Astrocyte (in vitro differentiated cells and primary cell): ENCODE measurements at places on chromosomes 11 and 22.

DNA sequence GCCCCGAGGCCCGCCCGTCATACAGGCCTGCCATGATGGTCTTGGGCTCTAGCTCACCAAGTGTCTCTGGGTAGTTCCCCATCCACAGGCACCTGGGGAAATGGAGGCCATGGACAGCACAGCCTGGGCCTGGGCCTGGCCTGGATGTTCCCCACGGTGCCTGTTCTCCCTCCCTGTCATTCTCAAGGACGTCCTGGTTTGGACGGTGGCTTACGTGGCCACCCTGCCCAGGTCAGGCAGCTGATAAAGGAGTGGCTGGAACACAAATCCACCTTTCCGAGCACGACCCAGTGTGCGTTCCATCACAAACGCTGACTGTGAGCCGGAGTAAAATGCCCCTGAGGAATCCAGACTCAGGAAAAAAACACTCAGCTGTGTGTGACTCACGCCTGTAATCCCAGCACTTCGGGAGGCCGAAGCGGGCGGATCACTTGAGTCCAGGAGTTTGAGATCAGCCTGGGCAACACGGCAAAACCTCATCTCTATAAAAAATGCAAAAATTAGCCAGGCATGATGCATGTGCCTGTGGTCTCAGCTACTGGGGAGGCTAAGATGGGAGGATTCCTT, 41.2 kb upstream of the TESMIN start:
- DNase-seq, result peak; percentile 42

GRCh38 chr11:15106201-15106965, 8.3 kb upstream of the INSC start:
- DNase-seq, result peak; percentile 82

GRCh38 chr11:13102865-13103539, 93.9 kb downstream of the RASSF10 start:
- DNase-seq, result no peak

- no peak for DNase-seq
These were observed 20.8 kb downstream of the MYBPC3 start for GRCh38 chr11:47331454-47332302.

DNA sequence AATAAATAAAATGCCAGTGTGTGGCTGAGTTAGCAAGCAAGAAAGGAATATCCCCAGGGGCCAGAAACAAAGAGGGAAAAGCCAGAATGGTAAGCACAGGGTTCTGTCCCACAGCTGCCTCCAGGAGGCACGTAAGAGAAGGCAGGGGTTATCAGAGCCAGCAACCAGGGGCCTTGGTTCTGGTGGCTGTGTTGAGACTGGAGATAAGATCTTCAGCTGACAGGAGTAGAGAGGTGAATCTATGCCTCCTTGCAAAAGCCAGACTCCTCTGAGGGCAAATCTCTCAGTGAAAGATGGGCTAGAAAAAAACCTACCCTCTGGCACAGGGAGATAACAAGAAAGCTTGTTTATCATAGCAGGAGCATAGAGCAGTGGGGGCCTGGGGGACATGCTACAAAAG, 29.8 kb upstream of the NFAM1 start:
- no peak for DNase-seq

GRCh38 chr22:31248138-31248745, 36.1 kb downstream of the LIMK2 start:
- DNase-seq, result peak; percentile 94

DNA sequence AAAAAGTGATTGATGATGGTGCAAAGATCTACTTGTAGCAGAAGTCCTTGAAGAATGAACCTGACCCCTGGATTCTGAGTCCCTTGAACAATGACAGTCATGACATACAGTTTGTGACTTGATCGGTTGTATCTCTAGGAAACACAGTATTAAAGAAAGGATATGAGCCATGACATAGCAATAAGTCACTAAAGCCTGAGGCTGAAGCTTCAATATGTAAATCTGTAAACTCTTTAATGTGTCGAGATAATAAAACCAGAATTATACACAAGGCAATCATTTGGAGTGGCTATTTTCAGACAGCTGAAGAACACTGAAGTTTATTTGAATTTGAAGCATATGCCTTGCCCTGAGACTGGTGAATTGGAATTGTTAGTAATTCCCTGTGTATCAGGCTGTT, 911.5 kb upstream of the RAG2 start:
- DNase-seq, result no peak

GRCh38 chr11:123406441-123407129, 23.5 kb upstream of the GRAMD1B start:
- no peak for DNase-seq
